ENCODE measurements at places on chromosomes 12 and 14.

DNA sequence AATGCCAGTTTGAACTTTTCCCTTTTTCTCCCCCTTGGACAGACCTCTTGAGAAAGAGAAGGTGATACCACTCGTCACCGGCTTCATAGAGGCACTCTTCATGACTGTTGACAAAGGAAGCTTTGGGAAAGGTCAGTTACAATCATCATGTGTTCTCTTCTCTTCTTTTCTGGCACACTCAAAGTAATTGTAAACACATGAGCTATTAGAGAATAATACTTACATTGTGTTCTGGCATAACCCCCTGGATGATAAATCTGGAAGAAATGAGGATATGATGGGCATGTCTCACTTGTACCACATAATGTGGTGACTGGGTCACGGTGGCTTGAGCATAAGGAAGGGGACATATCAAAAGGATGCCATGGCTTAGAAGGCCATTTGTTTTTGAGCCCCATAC lies 20.0 kb downstream of the UTP20 start:
- no peak for DNase-seq

DNA sequence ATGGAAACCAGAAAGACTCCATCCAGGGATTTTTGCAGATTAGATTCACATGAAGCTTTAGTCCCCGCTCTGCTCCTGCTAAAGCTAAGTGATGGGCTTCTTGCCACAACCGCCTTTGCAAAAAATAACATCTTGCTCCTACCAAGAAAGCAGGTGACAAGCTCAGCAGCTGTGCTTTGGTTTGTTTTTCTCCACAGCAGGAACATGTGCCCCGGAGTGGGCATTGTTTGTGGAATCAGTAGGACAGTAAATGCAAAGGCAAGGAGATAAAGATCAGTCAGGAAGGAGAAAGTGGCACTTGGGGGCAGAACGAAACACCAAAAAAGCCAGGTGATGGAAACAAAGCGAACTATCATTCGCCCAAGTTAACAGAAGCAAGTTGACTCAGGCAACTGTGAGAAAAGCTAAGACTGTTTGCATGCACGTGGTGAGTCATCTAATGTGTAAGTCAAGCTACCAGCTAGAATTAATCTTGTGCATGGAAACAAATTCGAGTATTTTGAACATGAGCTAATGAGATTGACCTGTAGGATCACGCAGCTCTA lies 165.5 kb upstream of the PLXNC1 start:
- no peak for DNase-seq

GRCh38 chr12:12715459-12716150 lies 1.6 kb upstream of the CDKN1B start:
- no peak for DNase-seq

- DNase-seq = no peak
These were observed 197.7 kb downstream of the NAV3 start for GRCh38 chr12:78028426-78028825.

GRCh38 chr12:122001466-122002209 lies 20.0 kb upstream of the BCL7A start:
- DNase-seq = no peak

DNA sequence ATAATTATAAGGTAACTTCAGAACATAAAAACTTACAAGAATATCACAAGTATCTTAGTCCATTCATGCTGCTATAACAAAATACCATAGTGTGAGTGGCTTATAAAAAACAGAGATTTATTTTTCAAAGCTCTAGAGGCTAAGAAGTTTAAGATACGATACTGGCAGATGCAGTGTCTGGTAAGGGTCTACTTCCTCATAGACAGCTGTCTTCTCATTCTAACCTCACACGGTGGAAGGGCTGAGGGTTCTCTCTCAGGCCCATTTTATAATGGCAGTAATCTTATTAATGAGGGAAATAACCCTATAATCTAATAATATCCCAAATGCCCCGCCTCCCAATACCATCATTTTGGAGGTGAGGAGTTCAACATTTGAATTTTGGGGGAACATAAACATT lies 23.7 kb upstream of the OSBPL8 start:
- DNase-seq = no peak

GRCh38 chr12:80634903-80635302 lies 72.5 kb upstream of the MYF6 start:
- no peak for DNase-seq

- DNase-seq = no peak
These were observed 943.6 kb downstream of the LRFN5 start for GRCh38 chr14:42550310-42550709.

DNA sequence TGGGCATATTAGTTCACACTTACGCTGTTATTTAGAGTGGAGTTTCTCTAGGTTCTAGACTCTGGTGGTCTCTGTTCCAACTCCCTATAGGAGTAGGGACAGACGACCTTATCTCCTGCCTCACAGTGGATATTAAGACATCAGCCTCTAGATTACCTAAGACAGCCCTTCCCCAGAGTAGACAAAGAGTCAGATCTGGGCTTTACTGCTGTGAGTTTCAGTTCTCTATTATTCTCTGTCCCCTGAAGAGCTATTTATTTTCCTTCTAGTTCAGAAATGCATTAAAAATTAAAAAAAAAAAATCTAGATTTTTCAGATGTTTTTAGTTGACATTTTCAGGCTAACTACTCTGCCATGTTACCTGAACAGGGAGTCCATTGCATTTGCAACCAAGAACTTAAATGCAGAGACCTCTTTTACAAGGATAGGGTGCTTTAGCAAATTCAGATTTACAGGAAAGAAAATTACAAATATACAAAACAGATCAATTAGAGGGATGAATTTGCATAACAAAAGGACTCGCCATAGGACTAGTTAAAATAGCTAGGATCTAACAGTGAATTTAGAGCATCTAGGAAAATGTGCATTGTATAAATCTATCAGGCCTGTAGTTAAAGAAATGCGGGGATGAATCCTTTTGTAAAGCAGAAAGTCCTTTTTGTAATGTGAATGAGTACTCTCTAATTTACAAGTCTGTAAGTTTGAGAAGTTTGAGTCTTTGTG lies 381.4 kb downstream of the APAF1 start:
- DNase-seq = no peak

- DNase-seq = no peak
These were observed 62.9 kb downstream of the GLRX5 start for GRCh38 chr14:95597784-95598211.

DNA sequence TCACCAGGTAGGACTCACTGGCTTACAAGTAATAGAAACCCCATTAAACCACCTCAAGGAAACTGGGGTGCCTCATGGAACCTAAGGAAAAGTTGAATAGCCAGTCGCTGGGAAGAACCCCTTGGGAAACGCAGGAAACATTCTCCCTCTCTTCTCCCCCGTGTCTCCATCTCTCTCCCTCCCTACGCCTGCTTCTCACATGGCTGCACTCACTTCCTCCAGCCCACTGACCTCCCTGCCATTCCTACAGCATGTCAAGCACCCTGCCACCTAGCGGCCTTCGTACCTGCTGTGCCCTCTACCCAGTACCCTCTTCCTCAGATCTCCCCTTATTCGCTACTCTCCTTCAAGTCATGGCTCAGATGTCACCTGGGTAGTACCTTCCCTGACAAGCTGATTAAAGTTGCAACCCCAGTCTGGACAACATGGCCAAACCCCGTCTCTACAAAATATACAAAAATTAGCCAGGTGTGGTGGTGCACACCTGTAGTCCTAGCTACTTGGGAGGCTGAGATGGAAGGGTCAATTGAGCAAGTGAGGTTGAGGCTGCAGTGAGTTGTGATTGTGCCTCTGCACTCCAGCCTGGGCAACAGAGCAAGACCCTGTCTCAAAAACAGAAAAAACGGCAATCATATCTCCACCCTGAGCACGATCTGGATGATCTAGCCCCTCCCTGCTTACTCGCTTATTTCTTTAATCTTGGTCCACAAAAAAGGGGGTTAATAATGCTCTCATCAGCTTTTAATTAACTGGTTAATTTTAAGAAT lies 6.4 kb upstream of the DTX1 start:
- DNase-seq = no peak

DNA sequence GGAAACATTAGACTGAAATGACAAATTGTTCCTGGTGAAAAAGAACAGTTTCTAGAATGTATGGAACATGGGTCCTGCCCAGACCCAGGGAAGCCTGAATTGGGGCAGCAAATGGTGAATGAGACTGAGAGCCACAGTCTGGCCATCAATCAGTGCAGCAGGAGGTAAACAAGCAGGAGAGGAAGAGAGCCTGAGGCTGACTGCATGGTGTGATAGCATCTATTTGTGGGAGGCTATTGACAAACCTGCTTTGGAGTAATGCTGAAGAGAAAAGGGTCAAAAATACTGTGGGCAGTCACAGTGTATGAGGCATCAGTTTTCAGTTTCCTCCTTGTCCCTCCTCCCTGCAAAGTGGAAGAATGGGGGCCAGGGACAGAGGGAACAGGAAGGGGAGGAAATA lies 136.8 kb downstream of the ANKS1B start:
- DNase-seq = no peak

GRCh38 chr12:66666481-66666880 lies 12.4 kb downstream of the GRIP1 start:
- DNase-seq = no peak

- DNase-seq = no peak
These were observed 8.4 kb upstream of the SALL2 start for GRCh38 chr14:21534576-21534975.

DNA sequence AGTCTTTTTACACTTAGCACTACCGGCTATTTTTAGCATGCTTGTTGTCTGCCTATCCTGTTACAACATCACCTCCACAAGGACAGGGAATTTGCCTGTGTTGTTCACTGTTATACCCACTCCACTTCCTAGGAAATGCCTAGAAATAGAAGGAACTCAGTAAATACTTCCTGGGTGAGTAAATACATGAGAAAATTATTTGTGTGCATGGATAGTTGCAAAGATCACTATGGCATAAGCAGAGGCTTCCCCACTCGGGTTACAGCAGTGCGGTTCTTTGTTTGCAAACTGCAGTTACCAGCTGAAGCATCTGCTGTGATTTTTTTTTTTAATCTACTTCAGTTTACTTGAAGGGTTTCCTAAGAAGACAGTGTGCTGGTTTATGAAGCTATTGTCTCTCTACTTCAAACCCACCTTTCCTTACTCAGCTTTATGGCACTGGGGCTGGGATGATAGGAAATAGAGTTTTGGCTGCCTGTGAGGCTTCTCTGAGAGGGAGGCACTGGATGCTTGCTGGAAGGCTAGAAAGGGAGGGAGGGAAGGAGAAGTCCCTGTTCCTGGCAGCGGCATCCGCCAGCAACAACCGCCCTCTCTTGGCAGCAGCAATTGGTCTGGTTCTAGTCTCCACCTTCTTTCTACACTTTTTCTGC lies 29.0 kb downstream of the PDE6H start:
- DNase-seq = no peak

DNA sequence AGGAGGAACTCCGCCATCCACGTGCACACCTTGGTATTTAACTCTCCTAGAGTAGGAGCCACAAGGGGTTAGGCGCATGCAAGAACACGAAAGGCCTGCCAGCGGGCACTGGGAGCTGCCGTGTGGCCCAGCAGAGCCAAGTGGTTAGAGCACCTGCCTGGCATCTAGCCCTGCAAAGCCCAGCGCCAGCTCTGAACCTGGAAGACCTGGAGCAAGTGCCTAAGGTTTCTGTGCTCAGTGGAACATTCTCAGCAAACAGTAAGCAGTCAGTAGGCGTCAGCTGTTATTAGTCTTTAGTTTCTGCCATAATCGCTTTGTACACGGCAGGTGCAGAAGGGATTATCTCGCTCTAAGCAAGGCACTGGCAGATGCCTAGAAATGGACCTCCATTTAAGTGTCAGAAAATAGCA lies 55.4 kb downstream of the SETD3 start:
- DNase-seq = no peak

GRCh38 chr12:94507455-94507854 lies 47.8 kb upstream of the CEP83 start:
- DNase-seq = no peak

DNA sequence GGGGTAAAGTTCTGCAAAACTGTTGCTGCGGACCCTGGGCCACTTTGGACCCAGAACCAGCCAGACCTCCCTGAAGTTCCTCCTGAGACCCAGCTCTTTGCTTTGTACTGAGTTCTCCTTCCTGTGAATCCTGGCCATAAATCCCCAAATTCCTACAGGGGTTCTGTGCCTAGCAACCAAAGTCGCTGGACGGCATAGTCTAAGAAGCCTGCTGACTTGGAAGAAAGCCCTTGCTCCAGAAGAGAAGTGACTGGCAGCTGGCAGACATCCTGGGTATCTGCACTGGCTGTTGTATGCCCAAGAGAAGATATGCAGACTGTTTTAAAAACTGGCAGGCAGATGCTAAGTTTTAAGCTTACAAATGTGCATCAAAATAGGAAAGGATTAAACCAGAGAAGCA lies 99.9 kb upstream of the SLC24A4 start:
- DNase-seq = no peak

DNA sequence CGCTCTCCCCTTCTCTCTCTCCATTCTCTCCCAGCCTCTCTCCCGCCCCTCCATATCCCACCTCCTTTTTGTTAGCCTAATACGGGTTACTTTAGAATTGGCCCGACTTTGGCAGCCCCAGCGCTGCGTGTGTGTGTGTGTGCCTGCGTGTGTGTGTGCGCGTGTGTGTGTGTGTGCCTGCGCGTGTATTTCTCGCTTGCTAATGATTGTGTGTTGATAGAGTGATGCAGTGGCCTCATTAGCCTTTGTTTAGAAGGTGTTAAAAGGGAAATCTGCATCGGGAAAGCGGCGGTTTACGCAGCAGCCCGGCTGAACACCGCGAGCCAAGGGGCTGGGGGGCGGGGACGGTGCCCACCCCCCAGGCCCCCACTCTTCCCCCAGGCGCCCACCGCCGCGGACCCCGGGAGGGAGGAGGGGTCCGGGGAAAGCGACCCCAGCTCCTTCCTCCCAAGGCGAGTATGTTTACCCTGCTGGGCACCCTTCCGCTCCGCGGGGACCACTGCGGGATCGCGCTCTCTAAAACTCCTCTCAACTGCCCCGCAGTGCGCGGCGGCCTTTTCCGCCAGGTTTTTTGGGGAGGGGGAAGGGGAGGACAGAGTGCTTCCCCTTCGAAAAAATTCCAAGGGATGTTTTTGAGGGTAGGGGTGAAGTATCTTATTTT lies 6.8 kb upstream of the LHX5 start:
- no peak for DNase-seq

GRCh38 chr12:67884596-67884995 lies 104.7 kb upstream of the IFNG-AS1 start:
- no peak for DNase-seq

DNA sequence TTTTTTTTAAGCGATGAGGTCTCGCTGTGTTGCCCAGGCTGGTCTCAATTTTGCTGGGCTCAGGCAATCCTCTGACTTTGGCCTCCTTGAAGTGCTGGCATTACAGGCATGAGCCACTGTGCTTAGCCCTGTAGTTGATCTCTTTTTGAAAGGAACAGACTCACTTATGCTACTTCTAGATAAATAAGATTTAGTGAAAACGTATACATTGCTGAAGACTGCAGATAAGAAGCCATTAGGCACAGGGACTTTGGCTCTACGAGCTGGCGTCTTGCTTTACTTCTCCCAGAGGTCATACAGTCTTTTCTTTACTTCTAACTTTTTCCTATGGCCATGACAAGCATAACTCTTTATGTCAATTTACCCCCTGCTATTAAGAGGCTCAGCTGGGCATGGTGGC lies 9.4 kb downstream of the PTGR2 start:
- DNase-seq = no peak
